Right atrium auricular region (tissue), 2 donors: ENCODE measurements at places on chromosomes 12 and 14. TPM values are rescaled to one million over a fixed set of nuclear protein-coding genes. Genes with fewer than 3 reads are reported as not detected.

The NID2 gene
- 41.2 TPM for total RNA-seq

The MRPL51 gene
- 87.7 TPM for total RNA-seq

The RXYLT1 gene
- 21.7 TPM for total RNA-seq

The CLEC2A gene
- not detected for total RNA-seq

The ATXN3 gene
- 17.9 TPM for total RNA-seq

The TULP3 gene
- total RNA-seq = 9.7 TPM

The GPR132 gene
- total RNA-seq = 1.2 TPM

The INSM2 gene
- not detected for total RNA-seq

The FSCB gene
- not detected for total RNA-seq

The CCDC85C gene
- total RNA-seq = 17.1 TPM

The CLEC14A gene
- total RNA-seq = 63.0 TPM

The RABGGTA gene
- total RNA-seq = 21.3 TPM

The EGLN3 gene
- total RNA-seq = 122 TPM

The TAMALIN gene
- total RNA-seq = 23.2 TPM

The ADGRD1 gene
- 168 TPM for total RNA-seq

The TMEM30B gene
- total RNA-seq = 2.0 TPM

The ESRRB gene
- total RNA-seq = 10.0 TPM

The DEGS2 gene
- total RNA-seq = not detected

The CFAP251 gene
- 2.2 TPM for total RNA-seq

The FAM181A gene
- total RNA-seq = not detected

The DPPA3 gene
- total RNA-seq = not detected

The EFS gene
- total RNA-seq = 6.3 TPM
